Right lung (tissue), 10 donors: ENCODE measurements at places on chromosomes 5 and 9.
A peak's percentile ranks its signal among the peaks of the same experiment; 100 is the strongest.

GRCh38 chr9:20744036-20744630 is 60.1 kb downstream of the FOCAD start:
- no peak for DNase-seq

GRCh38 chr9:17021387-17021970 is 113.4 kb upstream of the CNTLN start:
- no peak for DNase-seq

DNA sequence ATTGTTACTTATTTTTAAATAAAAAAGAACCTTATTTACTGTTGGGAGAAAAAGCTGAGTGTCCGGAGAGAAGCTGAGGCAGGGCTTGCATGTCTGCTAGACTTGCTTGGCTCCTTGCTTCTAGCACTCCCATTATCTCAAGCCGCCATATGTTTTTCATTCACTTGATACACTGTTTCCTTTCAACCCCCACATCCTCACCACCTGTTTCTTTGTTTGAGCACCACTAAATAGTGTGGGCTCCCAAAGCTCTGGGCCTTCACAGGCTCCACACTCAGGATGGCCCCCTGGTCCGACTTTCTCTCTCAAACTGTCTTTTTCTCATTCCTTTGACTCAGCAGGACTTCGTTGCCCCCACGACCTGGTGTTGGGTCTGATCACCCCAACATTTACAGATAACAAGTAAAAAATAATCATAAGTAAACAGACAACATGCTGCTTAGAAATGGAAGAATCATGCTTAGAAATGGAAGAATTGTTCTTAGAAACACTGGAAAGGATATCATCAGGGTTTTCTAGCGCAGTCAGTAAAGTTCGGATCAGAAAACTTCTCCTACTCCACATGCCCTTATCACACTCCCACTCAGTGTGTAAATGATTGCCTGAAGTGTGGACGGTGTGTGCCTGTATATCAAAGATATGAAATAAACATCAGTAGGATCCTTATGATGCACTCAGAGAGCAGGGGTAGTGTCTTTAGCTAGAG is 58.5 kb downstream of the APTX start:
- DNase-seq: no peak

DNA sequence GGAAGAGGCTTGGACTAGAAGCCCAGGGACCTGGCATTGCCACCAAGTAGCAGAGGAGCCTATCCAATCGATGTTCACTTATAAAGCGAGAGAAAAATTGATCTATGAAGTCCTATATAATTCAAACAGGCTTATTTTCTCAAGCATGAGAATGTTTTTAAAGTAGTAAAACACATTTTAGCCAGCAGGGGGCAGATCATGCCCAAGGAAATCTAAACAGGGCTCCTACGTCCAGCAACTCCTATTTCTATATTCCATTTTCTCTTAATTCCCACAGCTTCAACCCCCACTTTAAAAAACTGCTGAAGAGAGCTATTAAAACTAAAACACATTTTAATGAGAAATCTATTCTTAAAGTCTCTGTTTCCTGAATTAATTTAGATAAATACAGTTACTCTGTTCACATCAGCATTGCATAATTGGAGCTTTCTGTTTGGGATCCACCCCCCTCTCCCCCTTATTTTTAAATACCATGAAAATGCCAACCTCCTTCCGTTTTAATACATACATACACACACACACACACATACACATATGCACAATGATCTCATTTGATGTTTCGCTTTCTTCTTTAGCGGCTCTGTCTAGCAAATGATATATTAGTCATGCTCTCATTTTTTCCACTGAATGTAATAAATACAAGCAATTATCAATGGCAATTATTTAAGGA is 144.9 kb downstream of the MYO10 start:
- DNase-seq: peak; percentile 69

DNA sequence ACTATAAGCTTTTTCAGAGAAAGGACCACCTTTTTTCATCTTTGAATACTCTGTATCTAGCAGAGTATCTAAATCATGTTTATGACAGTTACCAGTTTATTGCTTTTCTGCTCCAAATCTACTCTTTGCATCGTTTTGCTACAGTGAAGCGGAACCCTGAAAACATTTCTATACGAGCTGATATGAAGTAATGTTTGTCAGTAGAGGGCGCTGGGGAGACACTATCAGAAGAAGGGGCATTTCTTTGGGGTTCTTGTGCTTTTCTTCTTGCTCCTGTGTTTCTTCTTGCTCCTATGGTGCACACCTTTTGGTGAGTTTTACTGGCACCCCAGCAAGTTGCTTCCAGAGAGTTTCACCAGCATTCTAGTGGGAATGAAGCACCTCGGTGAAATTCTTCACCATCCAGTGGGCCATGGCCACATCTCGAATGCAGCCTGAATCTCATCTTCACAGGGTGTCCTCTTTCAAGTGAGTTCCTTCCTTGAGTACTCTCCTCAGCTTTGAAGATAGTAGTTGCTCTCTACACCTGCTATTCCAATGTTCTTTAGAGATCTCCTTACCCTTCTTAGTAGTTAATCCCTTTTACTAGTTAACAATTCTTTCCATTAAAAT is 98.4 kb downstream of the FGF1 start:
- DNase-seq: no peak

GRCh38 chr5:15499528-15500324 is at the start of gene FBXL7:
Gene FBXL7 (plus strand): TSS chr5:15500180.
- peak; percentile 83 for DNase-seq

DNA sequence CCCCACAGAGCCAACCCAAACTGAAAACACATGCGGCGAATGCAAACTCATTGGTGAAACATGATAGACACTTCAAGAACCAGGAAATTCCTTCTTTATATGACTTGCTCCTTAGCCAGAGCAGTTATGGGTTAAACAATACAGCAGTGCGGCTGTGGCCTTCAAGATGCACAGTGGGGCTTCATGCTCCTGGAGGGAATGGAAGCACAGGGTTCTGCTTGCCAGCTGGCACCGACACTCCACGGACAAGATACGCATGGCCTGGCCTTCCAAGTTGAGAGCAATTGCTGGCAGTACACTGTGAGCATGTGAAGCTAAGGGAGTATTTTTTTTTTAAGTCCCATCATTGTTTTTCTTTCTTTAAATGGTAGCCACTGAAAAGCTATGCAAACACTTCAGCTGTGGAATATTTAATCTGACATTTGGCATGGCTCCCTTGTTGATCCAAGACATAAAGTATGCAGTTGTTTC is 451.6 kb upstream of the CD180 start:
- peak; percentile 57 for DNase-seq

DNA sequence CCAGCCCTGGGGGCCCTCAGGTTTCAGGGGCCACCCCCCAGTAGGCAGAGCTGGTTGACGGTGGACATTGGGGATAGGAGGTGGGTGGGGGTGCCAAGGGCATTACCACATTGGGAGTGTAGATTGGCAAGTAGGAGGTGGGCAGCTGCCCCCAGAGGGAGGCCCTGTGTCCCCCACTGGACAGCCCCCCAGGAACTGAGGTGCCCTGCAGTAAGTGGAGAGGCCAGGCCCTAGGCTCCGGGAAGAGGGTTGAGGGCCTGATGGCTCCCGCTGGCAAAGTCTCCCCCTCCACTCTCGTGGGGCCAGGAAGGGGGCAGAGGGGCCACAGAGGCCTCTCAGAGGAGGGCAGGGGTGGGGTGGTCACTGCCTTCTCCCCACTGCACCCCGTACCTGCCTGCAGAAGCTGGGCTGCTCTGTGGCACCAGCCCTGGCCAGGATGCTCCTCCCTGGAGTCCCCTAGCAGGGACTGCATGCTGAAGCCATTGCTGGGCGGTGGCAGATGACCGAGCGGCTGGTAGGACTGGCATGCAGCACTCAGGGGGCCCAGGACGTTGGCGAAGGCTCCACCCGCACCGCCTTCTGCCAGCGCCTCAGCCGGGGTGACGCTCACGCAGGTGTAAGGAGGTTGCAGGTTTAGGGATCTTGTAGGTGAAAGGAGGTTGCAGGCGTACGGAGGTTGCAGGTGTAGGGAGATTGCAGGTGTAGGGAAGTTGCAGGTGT is 89.6 kb upstream of the CACNA1B start:
- DNase-seq: no peak

- DNase-seq: no peak
Observed at GRCh38 chr5:36396640-36397039, 94.9 kb upstream of the RANBP3L start.

GRCh38 chr9:70701163-70701562 is 286.7 kb upstream of the KLF9 start:
- DNase-seq: no peak

DNA sequence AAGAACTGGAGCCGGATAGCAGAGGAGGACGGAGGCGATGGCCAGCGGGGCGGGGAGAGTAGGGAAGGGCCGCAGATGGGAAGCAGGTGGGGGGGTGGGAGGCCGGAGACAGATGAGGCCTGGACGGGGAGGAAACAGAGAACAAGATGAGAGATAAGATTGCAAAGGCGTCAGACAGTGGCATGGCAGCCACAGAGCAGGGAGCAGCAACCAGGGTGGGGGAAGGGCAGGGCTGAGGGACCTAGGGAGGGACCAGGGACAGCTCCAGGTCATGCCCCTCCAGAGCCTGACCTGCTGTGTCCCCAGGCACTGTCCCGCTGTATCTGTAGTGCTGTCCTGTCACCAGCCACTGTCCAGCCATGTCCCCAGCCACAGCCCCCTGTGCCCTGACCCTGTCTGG is 49.6 kb upstream of the LMX1B start:
- DNase-seq: no peak

DNA sequence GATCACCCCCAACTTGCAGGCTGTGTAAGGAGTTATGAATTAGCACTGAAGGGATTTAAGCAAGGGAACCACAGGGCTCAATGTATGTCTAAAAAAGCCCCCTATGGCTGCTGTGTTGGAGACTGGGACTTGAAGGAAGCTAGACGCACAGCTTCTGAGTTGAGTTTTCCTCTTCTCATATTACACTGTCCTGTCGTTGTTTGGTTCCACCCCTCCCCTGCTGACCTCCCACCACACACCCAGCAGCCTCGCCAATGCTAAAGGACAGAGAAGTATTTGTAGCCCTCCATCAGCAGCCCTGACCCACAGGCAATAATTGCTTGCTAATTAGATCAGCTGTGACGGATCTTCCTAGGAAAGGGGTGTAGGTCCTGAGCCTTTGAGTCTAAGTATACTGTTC is 15.1 kb upstream of the CARTPT start:
- no peak for DNase-seq

DNA sequence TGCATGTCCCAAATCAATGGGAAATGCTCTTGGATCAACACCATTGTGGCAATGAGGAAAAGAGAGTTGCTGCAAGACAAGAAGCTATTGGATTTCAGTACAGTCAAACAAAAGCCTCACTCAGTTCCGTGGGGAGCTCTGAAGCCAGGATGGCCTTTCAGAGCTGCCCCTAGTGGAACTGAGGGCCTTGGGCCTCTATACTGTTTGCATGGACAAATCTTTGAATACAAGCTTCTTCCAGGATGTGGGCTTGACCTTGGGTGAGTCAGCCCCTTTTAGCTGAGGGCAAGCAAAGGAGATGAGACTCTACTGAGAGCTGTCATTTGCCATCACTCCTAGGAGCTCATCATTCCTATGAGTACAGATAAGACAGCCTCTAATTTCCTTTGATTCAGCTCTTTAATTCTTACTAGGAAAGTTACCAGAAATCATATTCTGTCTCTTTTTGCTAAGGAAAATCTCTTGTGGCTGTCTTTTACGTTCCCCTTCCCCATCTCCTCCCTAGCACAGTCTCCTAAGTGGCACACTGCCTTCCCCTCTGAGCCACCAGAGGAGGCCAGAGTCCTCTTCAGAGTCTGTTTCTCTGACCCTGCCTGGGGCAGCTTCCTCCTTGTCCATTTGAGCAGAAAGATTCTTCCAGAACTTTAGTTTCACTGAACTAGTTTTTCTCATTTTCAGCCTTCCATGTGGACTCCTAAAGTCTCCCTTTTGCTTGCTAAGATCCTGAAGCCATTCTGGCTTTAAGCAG is 168.8 kb upstream of the POC5 start:
- no peak for DNase-seq

DNA sequence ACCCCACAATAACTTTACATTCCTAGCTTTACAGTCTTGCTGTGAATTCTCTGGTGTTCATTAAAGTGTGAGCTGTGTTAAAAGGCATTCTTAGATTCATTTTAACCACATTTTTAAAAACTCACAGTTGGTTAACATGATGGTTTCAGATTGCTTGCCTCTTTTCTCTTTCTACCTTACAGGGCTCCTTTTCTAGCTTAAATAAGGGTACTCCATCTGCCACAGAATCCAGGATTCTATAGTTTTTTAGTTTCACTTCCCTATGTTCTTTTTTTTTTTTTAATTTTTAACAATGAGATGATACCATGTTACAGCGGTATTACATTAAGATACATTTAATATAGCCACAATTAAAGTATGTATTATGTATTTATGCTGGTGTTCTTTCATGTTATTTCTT is 3.9 kb upstream of the FBXO4 start:
- no peak for DNase-seq

DNA sequence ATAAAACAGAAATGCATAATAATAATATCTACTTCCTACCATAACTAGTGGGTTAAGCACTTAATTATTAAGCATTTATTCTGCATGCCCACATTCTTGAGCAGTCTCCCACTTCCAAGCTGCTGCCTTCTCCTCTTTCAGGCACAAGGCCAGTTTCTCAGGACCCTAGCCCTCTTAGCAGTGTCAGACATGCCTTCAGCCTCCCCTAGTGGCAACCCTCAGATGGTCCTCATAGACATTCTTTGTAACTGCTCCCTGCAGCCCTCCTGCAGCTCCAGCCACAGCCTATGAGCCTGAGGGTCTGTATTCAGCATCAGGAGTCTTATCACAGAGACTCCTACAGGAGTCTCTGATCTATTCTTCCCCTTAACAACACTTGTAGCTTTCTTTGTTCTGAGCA is 3.9 kb downstream of the IL9 start:
- peak; percentile 32 for DNase-seq

- DNase-seq: no peak
Observed at GRCh38 chr5:25006734-25007133, 362.0 kb upstream of the CDH10 start.

DNA sequence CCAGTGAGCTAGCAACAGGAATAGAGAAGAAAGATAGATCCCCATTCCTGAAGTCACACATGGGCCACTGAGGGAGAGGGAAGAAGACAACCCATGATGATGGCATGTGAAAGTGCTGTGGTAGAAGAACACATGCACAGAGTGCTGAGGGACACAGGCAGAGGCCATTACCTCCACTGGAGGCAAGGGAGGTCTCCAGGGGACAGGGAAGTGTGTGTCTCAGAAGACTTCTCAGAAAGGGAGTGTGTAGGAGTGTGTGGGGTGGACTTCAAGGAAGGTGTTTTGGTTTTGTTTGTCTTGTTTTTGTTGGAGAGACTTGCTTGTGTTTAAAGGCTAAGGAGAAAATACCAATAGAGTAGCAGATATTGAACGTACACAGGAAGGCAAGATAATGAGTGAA is 77.0 kb upstream of the SMARCA2 start:
- DNase-seq: no peak

DNA sequence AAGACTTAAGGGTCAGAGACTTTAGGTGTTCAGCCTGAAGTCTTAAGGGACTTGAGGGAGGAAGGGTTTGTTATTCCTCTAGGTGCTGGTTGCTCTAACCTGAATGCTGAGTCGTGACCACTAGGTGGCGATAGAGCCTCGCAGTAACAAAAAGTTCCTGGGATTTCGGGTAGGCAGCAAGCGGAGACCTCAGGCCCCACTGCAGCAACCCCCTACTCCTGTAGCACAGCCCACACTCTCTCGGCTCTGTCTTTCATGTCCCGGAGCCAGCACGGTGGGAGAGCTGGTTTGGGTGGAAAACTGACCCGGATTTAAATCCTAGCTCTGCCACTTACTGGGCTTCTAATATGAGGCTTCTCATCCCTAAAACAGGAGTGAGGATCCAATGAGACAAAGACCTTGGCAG is 100.3 kb upstream of the PANK3 start:
- DNase-seq: peak; percentile 77

- DNase-seq: no peak
Observed at GRCh38 chr5:153573326-153574033, 83.0 kb downstream of the GRIA1 start.
